ENCODE measurements at places on chromosomes 12 and 14. TPM values are rescaled to one million over a fixed set of nuclear protein-coding genes. Genes with fewer than 3 reads are reported as not detected.

Gene RNF212B
- not detected for total RNA-seq

Gene TBPL2
- total RNA-seq = not detected

Gene LRTM2
- not detected for total RNA-seq

Gene TNS2
- 0.77 TPM for total RNA-seq

Gene LTBR
- total RNA-seq = 1.1 TPM
